GM04503 (cell line): ENCODE measurements at places on chromosomes 4 and X.

GRCh38 chrX:41480508-41481260 lies 33.5 kb downstream of the NYX start:
- no peak for DNase-seq

DNA sequence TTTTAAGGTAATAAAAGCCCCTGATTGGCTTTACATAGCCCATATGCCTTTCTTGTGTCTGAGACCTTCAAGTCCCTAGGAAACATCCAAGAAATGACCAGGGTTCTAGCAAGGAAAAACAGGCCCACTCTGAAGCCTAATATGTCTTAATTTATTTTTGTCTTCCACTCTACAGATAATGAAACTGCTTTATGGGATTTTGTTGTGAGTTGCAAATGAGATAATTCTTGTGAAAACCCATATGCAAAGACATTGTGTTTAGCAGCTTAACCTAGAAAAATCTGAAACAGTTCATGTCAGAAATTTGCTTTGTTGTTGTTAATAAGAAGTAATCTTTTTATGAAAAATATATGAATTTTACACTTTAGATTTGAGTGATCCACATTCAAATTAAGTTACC lies 190.7 kb upstream of the BMP3 start:
- DNase-seq = no peak

- no peak for DNase-seq
Measured at GRCh38 chr4:80182237-80182866, 15.0 kb upstream of the PRDM8 start.

DNA sequence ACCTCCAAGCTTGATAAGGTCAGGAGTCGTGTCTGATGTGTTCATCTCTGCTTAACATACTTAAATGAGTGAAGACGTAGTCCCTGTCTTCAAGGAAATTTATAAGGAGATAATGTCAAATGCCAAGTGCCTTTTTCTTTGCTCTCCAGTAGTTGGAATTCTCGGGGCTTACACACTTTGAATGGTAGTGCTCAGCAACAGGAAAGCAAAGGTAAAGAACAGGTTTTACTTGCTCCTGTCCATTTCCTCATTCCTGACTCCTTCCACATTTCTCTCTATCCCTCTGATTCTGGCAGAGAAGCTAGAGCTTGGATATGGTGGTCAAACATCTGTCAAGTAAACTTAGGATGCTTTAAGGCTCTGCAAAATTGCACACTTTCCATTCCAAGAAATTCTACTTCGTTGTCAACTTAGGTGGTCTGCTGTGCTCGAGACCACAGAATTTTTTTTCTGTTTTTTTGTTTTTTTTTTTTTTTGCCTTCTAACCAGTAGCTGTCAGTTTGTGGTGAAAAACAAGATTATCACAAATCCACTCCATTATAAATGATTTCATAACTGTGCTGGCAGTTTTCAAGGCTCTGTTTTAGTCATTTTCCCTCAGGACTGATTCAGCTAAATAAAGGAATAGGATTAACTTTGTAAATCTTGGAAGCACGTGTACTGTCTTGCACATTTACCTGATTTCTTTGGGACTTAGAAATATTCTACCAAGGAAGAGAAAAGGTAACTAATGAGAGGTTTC lies 180.8 kb upstream of the ANXA3 start:
- DNase-seq = no peak

DNA sequence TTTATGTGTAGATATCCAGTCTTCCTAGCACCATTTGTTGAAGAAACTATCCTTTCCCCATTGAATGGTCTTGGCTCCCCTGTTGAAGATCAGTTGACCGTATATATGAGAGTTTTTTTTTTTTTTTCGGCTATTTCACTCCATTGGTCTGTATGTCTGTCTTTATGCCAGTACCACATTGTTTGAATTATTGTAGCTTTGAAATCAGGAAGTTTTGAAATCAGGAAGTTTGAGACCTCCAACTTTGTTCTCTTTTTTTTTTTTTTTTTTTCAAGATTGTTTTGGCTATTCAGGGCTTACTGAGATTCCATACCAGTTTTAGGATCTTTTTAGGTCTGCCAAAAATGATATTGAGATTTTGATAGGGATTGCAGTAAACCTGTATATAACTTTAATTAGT lies 4.3 kb upstream of the SCD5 start:
- no peak for DNase-seq

- no peak for DNase-seq
Measured at GRCh38 chrX:46204721-46205422, 340.3 kb downstream of the ZNF674 start.

DNA sequence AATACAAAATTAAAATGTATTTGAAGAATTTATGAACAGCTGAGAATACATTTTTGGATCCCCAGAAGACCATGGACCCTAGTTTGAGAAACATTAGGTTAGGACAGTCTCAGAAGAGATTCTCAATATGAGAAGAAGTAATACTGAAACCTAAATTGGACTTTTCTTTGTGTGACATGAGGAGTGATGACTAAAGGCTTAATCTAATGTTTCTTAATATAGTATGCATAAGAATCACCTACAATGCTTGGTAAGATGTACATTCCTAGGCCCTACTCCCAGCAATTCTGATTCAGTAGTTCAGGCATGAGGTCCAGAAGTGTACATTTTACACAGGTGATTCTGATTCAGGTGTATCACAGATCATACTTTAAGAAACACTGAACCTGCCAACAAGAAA lies 31.6 kb upstream of the HUWE1 start:
- no peak for DNase-seq

DNA sequence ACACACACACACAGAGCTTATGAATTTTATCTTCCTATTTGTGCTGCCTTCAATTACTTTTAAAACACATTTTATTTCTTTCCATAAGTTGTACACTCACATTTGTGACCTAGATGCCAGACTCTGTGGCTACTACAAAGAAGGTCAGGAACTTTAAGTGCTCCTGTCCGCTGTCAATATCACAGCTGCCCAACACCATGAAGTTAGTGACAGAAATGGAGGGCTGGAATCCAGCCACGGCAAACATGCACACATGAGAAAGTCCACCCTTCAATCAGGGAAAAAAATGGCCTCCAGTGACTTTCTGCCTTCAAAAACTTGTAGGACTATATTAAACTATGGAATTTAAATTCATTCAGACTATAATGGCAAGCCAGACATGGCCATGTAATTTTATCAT lies 334.4 kb upstream of the FSTL5 start:
- DNase-seq = no peak

GRCh38 chr4:2786794-2787229 lies 6.1 kb upstream of the SH3BP2 start:
- DNase-seq = no peak

DNA sequence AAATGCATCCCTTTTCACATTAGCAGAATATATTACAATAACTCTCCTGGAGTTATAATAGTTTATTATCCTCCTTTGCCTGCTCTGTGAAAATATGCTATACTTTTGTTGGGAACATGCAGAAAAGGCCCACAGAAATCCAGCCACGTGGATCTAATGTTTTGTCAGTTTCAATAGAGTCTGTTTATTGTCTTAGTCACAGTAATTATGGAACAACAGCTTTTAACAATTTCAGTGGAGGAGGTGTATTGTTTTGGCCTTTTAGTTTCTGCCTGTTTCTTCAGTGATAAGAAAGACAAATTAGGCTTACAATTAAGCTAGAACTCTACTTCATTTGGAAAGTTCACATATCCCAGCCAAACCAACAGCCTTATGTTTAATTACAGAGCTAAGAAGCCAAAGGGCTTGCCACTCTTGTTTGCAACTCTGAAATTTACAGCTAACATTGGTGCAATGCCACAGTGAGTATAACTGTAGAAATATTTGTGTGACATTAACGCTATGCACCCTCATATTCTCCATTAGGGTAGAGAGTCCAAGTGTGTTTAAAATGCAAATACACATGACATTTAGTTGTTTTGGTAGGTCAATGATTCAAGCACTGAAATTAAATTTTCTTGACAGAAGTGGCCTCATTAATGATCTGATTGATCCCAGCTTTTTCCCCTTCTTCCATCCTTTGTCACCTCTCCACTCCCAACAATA lies 175.8 kb downstream of the USP46 start:
- DNase-seq = no peak

- no peak for DNase-seq
Measured at GRCh38 chr4:83605210-83605609, 69.3 kb downstream of the GPAT3 start.

DNA sequence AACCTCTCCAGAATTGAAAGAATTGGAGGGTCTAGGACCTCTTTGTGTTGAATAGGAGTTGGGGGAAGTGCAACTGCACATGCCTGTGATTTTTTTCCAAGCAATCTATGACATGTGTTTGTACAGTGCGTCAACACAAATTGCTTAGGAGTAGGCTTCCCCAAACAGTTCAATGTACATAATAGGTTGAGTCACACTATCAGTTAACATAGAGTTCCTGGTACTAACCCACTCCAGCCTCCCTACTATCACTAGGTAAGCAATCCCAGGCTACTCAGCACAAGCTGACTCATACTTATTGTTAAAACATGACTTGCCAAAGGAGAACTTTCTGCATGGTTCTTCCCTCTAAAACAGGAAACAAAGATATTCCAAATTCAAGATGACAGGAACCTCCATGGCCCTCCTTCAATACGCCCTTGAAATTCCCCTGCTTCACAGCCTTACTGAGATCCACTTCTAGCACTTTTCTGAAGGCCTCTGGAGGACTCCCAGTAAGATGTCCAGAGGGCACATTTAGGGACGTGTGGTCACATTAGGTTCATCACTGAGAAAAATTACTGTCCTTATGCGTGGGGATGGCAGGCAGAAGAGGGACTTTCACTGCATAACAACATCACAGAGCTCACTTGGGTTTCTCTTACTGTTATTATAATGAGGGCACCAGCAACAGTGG lies 8.4 kb upstream of the VSIG1 start:
- DNase-seq = no peak

DNA sequence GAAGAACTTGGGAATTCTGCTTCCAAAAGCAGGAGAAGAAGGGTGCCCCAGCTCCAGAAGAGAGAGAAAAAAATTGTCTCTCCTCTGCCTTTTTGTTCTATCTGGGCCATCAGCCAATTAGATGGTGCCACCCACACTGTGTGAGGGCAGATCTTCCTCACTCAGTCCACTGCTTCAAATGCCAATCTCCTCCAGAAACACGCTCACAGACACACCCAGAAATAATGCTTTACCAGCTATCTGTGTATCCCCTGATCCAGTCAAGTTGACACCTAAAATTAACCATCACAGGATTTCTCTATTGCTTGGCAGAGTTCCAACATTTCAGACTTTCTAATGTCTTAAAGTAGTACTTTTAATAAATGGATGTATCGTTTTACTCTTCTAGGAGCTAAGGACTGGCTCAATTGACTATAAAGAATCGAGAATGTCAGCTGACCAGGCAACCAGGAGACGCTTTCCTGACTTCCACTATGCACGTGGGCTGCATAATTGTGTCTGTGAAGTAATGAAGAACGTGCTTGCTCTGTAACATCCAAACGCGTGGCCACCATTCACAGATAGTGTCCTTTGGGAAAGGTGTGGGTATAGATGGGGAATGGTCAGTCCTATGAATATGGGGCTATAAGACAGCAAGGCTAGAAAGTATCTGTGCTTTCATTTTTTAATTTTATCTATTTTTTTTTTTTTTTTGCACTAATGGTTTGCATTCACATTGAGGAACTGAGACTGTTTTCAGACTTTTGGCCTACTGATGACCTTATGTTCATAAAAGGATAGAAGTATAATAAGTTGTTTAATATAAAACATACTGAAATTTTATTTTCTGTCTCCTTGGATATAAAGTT lies 9.9 kb upstream of the SMIM20 start:
- DNase-seq = no peak

- no peak for DNase-seq
Measured at GRCh38 chr4:22385611-22386011, 130.3 kb downstream of the ADGRA3 start.

GRCh38 chr4:22462688-22463087 lies 53.2 kb downstream of the ADGRA3 start:
- DNase-seq = no peak

DNA sequence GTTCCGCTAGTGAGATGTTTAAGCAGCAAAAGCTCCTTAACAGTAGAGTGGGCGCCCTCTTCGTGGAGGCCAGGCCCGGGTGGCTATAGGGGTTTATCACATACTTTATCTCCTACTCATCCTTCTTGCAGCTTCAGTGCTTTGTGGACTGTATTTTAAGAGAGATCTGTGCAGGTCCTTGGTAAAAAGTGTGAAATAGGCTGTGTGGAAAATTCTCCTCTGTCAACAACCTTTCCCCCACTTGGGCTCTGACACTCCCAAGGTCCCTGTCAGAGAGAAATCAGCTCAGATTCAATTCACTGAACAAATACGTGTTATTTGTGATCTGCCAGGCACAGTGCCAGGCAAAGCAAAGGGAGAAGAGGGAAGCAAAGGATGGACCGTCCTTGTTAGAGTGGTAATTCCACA lies 214.3 kb upstream of the PPARGC1A start:
- no peak for DNase-seq
